Small intestine (tissue), 16 donors: ENCODE measurements at places on chromosomes 16 and 17.
A peak's percentile ranks its signal among the peaks of the same experiment; 100 is the strongest.

GRCh38 chr17:10286324-10286723 is 86.5 kb downstream of the MYH13 start:
- DNase-seq, result no peak

GRCh38 chr17:31807846-31808245 is 51.2 kb downstream of the COPRS start:
- DNase-seq, result peak; percentile 40

- no peak for DNase-seq
These were observed 14.0 kb upstream of the UBE2I start for GRCh38 chr16:1295465-1295864.

GRCh38 chr16:11431915-11432465 is 86.7 kb downstream of the RMI2 start:
- no peak for DNase-seq

GRCh38 chr17:2215616-2216364 is 87.8 kb downstream of the SMG6 start:
- peak; percentile 61 for DNase-seq

DNA sequence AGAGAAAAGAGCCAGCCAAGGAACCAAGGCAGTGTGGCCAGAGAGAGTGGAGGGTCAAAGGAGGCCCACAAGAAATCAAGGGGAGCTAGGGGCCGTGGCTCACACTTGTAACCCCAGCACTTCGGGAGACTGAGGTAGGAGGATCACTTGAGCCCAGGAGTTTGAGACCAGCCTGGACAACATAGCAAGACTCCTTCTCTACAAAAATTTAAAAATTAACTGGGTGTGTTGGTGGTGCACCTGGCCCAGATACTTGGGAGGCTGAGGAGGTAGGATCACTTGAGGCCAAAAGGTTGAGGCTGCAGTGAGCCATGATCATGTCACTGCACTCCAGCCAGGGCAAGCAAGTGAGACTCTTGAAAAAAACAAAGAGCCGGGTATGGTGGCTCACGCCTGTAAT is 18.9 kb upstream of the TFAP4 start:
- DNase-seq, result no peak

GRCh38 chr16:53899431-53899830 is 195.5 kb downstream of the FTO start:
- DNase-seq, result no peak

- DNase-seq, result peak; percentile 10
These were observed 99.4 kb upstream of the CHMP6 start for GRCh38 chr17:80892019-80892855.

DNA sequence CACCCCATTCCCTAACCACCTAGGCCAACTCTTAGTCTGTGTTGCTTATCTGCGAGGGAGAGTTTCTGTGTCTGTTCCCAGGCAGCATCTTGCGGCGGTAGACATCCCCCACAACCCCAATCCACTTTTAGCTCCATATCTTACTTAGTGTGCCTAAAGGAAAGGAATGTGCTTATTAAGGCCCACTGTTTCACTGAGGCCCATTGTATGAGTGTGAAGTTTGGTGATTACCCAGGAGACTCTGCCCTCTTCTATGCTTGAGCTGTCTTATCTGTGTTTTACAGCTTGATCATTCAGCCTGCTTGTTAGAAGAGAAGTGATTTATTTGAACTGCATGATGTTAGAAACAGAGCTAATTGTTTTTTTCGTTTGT is 10.3 kb upstream of the MLYCD start:
- DNase-seq, result peak; percentile 77

GRCh38 chr16:70444249-70445063 is 5.6 kb upstream of the ST3GAL2 start:
- DNase-seq, result peak; percentile 92
